Muscle of leg (tissue), 16 donors: ENCODE measurements at places on chromosomes 5 and 9. TPM values are rescaled to one million over a fixed set of nuclear protein-coding genes. Genes with fewer than 3 reads are reported as not detected.

The ACOT12 gene
- total RNA-seq, result 0.18 TPM

The IFNA13 gene
- 0.04 TPM for total RNA-seq

The PCDHA11 gene
- 0.09 TPM for total RNA-seq

The FGF18 gene
- 27.8 TPM for total RNA-seq

The NTNG2 gene
- total RNA-seq, result 0.58 TPM

The PAPPA gene
- 1.3 TPM for total RNA-seq
